ENCODE measurements at places on chromosomes 16 and 17.

- peak; percentile 34 for DNase-seq
Measured at GRCh38 chr16:72995151-72995881, 52.6 kb downstream of the ZFHX3 start.

DNA sequence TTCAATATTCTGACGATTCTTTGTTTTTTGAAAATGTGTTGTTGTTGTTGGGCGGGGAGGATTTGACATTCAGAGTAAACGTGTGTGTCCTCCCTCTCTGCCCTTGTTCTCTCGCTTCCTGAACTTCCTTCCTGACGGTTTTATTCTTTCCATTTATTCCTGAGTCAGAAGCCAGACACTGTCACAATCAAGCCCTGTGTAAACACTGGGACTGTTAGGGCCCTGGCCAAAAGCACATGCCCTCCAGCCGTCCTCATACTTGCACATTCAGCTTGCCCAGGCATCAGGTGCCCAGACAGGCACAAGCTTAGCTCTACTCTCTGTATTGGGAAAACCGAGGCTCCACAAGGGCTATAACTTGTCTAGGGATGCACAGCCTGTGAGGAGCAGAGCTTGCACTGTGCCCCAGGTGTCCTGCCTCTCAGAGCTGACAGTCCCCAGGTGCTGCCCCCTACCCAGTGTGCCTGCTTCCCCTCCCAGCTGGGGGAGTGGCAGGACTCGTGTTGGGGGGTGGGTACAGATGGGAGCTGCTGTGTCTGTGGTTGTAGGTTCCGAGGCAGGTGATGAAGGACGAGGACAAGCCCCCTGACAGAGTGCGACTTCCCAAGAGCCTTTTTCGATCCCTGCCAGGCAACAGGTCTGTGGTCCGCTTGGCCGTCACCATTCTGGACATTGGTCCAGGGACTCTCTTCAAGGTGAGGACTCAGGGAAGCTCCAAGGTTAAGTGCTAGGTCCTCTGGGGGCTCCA is 9.7 kb downstream of the ADGRG3 start:
- DNase-seq, result no peak

DNA sequence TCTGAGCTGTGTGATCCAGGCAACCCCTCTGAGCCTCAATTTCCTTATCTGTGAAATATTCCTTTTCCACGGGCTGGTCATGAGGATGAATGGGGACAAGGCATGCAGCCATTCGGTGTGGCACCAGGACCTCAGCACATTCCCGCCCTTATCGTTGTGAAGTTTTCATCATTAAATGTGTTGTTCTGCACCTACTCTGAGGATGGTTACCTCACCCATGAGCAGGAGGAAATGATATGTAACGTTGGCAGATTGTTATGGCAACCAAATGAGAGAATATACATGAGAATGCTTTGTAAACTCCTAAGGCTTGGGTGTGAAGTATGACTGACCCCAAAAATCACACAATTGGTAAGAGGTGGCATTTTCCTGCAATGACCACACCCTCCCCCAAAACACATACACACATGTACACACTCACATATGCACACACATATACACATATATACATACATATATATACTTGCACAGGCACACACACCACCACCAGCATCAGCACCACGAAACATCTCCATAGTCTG is 39.5 kb downstream of the SMARCE1 start:
- DNase-seq, result no peak

- DNase-seq, result no peak
Measured at GRCh38 chr16:86248310-86248905, 261.9 kb upstream of the FOXF1 start.

GRCh38 chr17:794876-795275 is 12.7 kb downstream of the MRM3 start:
- DNase-seq, result peak; percentile 80

- DNase-seq, result peak; percentile 60
Measured at GRCh38 chr16:11133344-11133943, 122.6 kb downstream of the SOCS1 start.

DNA sequence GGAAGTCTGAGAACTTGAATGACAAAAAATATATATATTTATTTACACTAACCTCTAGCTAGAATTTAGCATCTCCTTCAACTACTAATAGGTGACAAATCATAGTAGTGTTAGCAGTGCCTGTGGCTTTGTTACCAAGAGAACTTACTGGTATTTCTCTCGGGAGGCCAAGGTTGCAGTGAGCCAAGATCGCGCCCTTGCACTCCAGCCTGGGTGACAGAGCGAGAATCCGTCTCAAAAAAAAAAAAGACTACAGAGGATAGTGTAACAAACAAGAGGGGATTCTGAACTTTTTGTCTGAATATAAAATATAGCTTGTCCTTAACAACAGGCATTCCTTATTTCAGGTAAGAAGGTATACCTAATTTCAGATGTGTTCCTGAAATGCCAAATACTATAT is 1.3 kb upstream of the SUZ12 start:
- DNase-seq, result no peak

DNA sequence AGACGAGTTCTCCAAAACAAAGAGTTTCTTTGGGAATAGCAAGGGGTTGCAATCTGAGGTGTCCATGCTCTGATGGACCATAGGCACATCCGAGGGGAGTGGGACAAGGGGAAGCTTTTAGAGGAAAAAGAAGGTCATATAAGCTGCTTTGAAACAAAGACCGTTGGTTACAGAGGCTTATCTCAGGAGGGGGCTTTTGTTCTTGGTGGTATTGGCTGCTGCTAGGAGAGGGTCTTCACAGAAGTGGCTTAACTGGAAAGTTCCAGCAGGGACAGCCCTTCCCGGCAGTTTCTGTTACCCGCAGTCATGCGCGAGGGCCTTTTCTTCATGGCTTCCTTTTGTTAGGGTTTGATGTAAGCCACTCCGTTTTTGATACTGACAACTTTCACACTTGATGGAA is 76.0 kb downstream of the RAP1GAP2 start:
- no peak for DNase-seq

GRCh38 chr17:75340631-75341030 is 51.4 kb upstream of the SLC25A19 start:
- DNase-seq, result no peak

DNA sequence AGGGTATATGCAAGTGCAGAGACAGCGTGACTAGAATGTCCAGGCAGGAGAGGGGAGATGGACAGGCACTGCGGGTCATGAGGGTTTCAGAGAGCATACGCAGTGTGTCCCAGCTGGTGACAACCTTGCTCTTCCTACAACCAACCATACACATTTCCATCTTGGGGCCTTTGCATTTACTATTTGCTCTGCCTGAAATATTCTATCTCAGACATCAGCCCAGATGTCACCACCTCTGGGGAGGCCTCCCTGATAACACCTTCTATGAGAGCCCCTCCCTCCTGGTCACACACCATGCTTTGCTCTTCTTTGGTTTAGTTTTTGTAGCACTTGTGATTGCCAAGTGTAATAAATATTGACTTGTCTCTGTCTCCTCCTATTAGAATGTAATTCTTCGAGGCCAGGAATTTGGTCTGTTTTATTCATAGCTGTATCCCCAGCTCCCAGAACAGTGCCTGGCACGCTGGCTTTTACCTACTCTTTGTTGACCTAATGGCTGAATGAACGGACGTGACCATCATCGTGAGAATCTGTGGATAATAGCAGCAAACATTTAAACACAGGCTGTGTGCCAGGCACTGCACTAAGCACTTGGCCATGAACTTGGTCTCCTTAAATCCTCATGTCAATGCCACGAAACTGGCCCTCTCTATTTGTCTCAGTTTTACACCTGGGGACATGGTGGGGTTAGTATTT is 51.9 kb downstream of the PLCG2 start:
- DNase-seq, result no peak

DNA sequence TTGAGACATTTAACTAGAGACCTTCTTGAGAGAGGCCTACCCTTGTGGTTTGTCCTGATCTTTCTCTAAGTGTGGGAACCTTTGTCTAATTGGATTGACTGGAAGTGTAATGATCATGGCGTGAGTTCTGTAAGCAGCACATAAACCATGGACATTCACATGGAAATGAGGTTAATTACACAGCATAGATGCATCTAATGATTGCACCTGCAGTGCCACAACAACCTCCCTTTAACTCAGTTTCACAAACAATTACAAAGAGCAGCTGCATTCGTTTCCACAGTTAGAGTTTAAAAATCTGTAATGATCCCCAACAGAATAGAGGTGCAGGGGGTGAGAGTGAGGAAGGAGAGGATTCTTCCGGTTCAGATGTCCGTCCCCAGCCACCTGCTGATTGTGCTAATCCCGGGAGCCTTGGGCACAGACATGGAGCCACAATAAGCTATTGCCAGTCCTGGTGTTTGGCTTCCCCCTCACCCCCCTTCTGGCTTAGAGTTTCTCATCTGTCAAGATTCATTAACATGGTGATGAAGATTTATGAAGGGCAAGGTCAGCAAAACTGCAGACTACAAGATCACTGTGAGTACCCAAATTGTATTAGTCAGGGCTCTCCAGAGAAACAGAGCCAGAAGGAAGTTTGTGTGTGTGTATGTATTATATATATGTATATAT is 659.2 kb upstream of the SOX9 start:
- no peak for DNase-seq

GRCh38 chr17:42886283-42887176 is 14.1 kb upstream of the G6PC1 start:
- no peak for DNase-seq

GRCh38 chr16:88007321-88007731 is 56.1 kb downstream of the BANP start:
- DNase-seq, result no peak

DNA sequence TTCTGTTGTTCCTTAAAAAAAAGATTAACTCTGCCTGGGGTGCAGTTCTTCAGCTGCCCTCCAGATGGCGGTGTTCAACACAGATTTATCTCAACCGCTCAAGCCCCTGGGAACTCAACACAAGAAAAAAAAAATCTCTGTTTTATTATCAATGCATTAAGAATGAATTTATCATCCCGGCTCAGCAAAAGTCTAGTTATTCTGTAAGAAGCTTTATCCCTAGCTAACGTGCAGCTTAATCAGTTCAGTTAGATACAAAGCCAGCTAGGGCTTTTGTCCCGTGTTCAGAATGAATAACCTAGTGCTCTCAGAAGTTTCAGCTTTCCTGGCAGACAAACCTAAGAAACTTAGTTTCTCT is 475.9 kb upstream of the CCL2 start:
- peak; percentile 30 for DNase-seq

All from transverse colon (tissue), 4 donors.